ENCODE measurements at places on chromosomes 1 and 21.

DNA sequence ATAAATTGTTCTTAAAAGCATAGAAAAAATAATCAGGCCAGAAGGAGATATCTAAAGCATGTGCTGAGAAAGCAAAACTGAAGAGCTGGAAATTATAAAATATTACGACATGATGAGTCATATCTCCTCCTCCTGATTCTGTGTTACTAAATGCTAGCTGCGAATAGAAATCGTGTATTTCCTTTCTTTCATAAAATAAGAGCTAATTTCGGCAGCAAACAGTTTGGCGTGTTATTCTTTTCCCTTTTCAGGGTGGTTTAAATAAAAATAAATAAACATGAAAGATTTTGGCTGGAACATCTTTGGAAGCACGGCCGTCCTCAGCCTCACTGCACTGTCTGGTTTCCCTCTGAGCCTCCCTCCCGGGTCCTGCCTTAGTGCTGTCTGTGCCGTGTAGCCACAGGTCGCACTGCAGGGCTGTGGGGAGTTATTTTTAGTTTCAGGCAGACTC lies 56.0 kb downstream of the ADARB1 start:
- no peak for DNase-seq

GRCh38 chr1:81976539-81976938 lies 175.8 kb downstream of the ADGRL2 start:
- no peak for DNase-seq

DNA sequence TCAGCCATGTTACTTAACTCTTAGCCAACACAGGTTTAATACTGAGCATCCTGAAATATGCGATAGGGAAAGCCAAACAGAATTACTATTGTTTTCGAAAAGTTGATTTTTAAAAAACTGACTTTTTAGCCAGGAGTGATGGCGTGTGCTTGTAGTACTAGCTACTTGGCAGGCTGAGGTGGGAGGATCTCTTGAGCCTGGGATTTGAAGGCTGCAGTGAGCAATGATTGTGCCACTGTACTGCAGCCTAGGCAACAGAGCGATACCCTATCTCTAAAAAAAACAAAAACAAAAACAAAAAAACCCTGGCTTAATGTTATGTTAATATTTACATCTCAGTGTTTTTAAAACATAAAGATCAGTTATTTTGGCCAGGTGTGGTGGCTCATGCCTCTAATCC lies 16.7 kb downstream of the NMNAT1 start:
- no peak for DNase-seq

DNA sequence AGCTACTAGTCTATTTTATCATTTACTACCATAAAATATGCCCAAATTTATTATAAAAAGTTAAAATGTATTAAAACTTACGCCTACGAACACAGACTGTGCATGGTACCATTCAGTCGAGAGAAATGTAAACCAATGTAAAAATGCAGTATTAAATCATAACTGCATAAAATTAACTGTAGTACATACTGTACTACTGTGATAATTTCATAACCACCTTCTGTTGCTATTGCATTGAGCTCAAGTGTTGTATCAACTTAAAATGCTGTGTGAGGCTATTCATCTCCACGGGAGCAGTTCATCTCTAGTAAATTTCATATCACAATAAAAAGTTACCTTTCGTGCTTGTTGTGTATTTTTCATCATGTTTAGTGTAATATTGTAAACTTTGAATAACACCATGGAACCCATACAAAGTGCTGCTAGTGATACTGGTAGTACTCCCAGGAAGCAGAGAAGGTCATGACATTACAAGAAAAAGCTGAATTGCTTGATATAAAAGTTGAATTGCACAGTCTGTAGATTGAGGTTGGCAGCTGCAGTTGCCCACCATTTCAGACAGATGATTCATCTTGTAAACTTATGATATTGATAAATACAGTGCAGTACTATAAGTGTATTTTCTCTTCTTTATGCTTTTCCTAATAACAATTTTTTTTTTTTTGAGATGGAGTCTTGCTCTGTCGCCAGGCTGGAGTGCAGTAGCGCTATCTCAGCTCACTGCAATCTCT lies 19.0 kb upstream of the CENPF start:
- DNase-seq = no peak

DNA sequence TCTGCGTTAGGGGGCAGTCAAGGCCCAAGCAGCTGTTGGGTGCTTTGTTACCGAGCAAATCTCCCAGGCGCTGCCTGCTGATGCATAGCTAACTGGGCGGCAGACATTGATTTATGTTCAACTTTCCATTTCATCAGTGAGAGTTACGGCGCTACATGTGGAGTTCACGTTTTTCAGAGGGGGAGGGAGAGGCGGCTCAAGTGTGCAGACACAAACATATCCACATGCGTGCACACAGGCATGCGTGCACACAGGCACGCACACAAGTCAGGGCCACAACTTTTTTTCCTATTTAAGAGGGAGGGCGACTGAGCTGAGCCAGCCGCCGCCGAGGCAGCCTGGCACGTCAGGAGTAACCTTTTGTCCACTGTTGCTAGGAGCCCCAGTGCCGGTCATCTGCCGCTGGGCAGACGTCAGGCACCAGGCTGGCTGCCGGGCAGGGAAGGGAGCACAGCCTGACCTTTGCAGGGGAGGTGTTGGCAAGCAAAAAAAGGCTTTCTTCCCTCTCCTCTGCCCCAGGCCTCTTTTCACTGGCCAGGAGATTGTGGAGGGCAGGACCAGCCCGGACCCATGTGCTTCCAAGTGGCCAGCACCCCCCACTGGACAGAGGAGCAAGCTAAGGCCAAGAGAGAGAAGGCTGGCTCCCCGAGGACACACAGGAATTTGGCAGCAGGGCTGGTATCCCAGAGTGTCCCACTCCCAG lies 73.3 kb downstream of the MRPL37 start:
- no peak for DNase-seq
